Neural progenitor cell (in vitro differentiated cells): ENCODE measurements at places on chromosomes 16 and 17.

GRCh38 chr17:7634384-7634783 is 4.4 kb downstream of the SHBG start:
- H3K36me3 ChIP-seq: no peaks in the 10 kb centered on the region
- no peak overlapping the region for H3K27ac ChIP-seq
- no peaks in the 10 kb centered on the region for H3K27me3 ChIP-seq
- DNase-seq: peak; percentile 77

DNA sequence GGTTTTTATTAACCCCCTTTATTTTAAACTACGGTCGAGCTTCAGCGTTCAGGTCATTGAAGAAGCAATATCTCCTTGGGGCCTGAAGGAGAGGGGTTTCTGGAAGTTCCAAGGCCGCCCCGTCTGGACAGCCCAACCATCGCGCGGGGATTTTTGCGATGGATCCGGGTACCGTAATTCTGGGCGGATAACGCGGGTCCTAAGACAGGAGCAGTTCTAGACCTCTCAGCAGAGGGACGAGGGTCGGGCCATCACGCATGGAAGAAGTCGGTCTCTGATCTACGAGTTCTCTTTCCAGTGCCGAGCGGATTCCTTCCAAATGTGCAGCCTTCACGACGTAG is 3.6 kb downstream of the BORCS6 start:
- H3K27ac ChIP-seq: no peak overlapping the region
- peaks cover 10% of the 10 kb centered on the region for H3K4me1 ChIP-seq
- peaks cover 21% of the 10 kb centered on the region for H3K27me3 ChIP-seq
- H3K36me3 ChIP-seq: no peaks in the 10 kb centered on the region

DNA sequence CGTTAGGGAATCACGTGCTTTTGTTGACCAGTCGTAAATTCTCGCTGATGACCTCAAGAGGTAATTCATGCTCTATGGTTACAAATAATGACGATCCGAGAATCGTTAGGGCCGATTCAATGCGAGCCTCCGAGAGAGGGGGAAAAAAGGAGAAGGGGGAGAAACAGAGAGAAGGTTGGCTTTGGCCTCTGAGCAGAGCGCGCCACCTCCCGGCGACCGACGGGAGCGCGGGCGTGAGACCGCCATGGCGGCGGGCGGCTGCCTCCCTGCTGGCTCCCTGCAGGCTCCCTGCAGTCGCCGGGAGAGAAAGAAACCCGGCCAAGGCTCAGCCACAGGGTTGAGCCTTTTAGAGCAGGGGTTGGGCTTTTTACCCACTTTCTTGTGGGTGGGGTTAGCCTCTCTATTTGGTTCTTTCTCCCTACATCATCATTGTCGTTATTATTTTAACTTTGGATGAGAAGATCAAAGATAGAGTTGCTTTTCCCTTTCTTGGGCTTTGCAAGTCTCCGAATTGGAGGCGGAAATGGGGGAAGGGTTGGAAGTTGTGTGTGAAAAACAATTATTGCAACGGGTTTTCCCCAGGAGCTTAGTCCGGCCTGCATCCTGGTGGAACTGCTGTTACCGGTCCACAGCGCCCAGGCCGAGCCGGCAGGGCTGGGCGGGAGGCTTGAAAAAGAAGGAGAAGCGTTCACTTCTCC is 410 bp upstream of the HOXB5 start:
- H3K4me3 ChIP-seq: no peak overlapping the region
- DNase-seq: peak; percentile 87
- H3K36me3 ChIP-seq: no peaks in the 10 kb centered on the region
- H3K27me3 ChIP-seq: peaks cover 100% of the 10 kb centered on the region

DNA sequence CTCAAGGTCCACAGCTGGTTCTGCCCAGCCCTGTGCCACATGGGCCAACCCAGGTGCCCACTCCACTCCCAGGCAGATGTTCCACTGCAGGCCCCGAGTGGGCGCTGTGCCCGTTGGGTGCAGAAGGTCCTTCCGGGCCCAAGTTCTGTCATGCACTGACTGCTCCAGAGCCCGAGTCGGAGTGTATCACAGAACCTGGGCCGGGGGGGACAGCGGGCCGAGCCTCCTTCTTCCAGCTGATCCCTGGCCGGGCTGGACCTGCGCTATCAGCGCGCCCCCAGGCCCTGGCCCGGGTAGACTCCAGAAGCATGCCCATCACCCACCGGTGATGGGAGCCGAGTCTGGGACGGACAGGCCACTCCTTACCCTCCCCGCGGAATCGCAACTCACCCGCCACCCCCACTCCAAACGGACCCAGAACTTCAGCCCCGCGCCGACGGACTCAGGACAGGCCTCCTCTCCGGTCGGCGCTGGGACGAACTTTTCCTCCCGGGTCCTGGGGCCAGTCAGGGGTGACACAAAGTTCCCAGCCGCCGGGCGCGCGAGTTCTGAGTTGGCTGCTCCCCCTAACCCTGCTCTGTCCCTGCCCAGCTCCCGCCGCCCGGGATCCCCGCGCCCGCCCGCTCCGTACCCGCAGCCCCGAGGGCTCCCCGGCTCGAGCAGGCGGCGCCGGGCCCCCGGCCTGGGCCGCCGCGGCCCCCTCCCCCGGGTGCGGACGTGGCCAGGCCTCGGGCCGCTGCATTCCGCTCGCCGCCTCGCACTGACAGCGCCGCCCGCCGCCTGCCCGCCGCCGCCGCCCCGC is at the start of gene COPZ2:
COPZ2 (minus strand) TSS at position 762 of the 802 bp plus-strand sequence; CDS start at position 742, 20 bp downstream.
- H3K4me1 ChIP-seq: peaks cover 3% of the 10 kb centered on the region
- peaks cover 61% of the 10 kb centered on the region for H3K27me3 ChIP-seq
- H3K36me3 ChIP-seq: no peaks in the 10 kb centered on the region

GRCh38 chr17:63442074-63442473 is 4.0 kb downstream of the CYB561 start:
- peaks cover 3% of the 10 kb centered on the region for H3K4me1 ChIP-seq
- no peak for DNase-seq
- H3K36me3 ChIP-seq: no peaks in the 10 kb centered on the region
- no peak overlapping the region for H3K27ac ChIP-seq

GRCh38 chr17:68612209-68612922 is 11.2 kb upstream of the FAM20A start:
- H3K4me3 ChIP-seq: no peak overlapping the region
- no peak overlapping the region for H3K27ac ChIP-seq
- no peak for DNase-seq
- no peaks in the 10 kb centered on the region for H3K27me3 ChIP-seq
- H3K36me3 ChIP-seq: no peaks in the 10 kb centered on the region

DNA sequence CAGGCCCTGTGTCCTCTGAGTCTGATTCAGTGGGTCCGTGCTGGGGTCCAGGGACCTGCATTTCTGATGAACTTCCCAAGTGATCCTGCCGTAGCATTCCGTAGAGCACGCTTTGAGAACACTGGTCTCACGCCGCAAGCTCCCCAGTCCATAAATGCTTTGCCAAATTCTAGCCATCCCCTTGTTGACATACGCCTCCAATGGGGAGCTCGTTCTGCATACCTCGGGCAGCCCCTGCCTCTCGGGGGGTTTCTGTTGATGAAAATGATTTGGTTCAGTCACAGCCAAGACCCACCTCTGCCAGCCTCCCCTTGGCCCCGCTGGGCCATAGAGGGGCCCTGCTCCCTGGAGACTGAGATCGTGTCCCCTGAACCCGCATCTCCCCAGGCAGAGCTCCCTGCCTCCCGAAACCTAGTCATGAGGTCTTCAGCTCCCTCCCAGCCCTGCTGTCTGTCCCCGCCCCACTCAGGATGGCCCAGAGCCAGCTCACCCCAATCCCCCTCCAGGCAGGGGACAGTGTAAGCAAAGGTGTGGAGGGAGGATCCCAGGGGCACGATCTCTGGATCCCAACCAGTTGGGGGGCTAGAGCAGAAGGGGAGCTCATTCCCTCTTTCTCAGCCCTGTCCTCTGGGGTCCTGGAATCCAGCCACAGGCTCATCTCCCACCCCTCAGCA is 16.2 kb upstream of the SPNS2 start:
- no peaks in the 10 kb centered on the region for H3K27me3 ChIP-seq
- H3K36me3 ChIP-seq: no peaks in the 10 kb centered on the region
- peak; percentile 1 for DNase-seq
- no peak overlapping the region for H3K27ac ChIP-seq
- H3K4me3 ChIP-seq: no peak overlapping the region
- H3K4me1 ChIP-seq: peaks cover 16% of the 10 kb centered on the region

DNA sequence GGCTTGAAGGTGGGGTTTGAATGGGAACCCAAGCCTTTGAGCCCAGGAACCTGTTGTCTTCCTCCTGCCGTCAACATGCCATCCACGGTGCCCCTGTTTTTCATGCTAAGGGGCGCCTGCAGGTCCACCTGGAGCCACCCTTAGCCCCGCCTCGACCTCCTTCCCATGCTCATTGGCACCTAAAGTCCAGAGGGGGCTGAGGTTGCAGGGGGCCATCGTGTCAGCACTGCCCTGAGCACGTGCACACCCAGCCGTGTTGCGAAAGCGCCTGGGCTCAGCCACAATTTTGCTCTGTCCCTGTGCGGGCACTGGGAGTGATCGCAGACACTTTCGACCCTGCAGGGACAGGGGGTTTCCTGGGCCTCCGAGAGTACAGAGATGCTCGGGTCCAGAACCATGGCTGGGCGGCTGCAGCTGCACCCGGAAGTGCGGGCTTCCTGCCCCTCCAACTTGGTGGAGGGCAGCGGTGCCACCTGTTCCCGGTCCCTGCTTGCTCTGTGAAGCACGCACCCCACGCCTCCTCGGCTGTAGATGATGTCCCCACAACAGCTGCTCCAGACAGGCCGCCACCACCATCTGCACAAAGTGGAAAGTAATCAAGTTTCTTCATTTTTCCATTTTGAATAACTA is 454.7 kb downstream of the CDH8 start:
- H3K4me3 ChIP-seq: no peak overlapping the region
- H3K27me3 ChIP-seq: no peaks in the 10 kb centered on the region
- no peaks in the 10 kb centered on the region for H3K36me3 ChIP-seq
- H3K27ac ChIP-seq: no peak overlapping the region
- DNase-seq: no peak

- DNase-seq: peak; percentile 10
- peak overlapping the region; percentile 69 for H3K4me3 ChIP-seq
- H3K27ac ChIP-seq: no peak overlapping the region
- no peaks in the 10 kb centered on the region for H3K36me3 ChIP-seq
- H3K4me1 ChIP-seq: peaks cover 19% of the 10 kb centered on the region
- H3K27me3 ChIP-seq: no peaks in the 10 kb centered on the region
Observed at GRCh38 chr17:18259621-18260331, 686 bp upstream of the MIEF2 start.

GRCh38 chr17:57679356-57679755 is 65.7 kb downstream of the CCDC182 start:
- no peak overlapping the region for H3K4me3 ChIP-seq
- H3K27ac ChIP-seq: no peak overlapping the region
- H3K27me3 ChIP-seq: no peaks in the 10 kb centered on the region
- DNase-seq: no peak

GRCh38 chr16:89096768-89097391 is 3.2 kb downstream of the ACSF3 start:
- H3K27ac ChIP-seq: no peak overlapping the region
- peaks cover 28% of the 10 kb centered on the region for H3K27me3 ChIP-seq
- DNase-seq: no peak
- no peak overlapping the region for H3K4me3 ChIP-seq
- H3K36me3 ChIP-seq: no peaks in the 10 kb centered on the region

DNA sequence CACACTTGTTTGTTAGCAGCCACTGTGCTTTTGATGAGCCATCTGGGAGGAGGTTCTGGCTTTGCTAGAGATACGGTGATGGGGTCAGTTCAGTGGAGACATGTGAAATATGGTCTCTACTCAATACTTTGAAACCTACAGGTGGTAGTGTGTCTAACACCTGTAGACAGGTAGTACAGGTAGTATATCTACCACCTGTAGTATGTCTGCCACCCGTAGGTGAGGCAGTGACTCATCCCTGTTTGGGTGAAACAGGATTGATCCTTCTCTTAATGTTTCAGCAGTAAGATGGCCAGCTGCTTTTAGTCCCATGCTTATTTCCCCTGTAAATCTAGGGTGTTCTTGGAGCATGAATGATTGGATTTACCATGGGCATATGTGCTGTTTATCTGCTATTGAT is 240.8 kb downstream of the SNX29 start:
- H3K27me3 ChIP-seq: no peaks in the 10 kb centered on the region
- H3K27ac ChIP-seq: no peak overlapping the region
- DNase-seq: no peak
- H3K4me3 ChIP-seq: no peak overlapping the region
- H3K36me3 ChIP-seq: no peaks in the 10 kb centered on the region

DNA sequence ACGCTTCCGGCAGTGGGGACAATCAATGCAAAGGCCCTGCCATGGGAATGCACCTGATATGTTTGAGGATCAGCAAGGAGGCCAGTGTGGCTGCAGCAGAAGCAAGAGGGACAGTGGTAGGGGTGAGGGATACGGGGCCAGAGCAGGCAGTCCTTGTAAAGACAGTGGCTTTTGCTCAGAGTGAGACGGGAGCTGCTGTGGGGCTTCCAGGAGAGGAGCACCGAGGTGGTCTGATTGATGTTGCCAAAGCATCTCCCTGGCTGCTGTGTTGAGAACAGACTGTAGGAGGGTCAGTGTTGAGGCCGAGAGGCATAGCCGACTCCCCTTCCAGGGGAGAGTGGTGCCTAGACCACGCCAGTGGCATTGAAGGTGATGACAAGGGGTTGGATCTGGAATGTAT is 11.4 kb upstream of the SPNS2 start:
- H3K27me3 ChIP-seq: no peaks in the 10 kb centered on the region
- no peak overlapping the region for H3K4me3 ChIP-seq
- no peaks in the 10 kb centered on the region for H3K36me3 ChIP-seq

DNA sequence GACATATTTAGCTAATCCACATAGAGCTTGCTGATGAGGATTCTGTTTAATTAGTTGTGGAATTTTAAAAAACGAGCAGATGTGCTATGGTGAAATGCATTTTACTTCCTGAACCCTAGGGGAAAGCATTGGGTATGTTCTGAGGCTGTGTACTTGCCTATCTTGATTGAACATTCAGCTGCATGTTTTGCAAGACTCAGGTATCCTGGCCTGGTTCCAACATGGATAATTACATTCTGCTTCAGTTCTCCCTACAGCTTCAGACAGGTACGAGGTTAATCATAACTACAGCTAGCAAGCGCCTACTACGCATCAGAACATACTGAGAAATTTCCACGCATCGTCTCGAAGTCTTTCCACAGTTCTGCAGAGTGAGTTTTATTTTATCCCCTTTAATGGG is 77.0 kb downstream of the HS3ST2 start:
- H3K36me3 ChIP-seq: no peaks in the 10 kb centered on the region
- no peak overlapping the region for H3K27ac ChIP-seq
- DNase-seq: no peak
- no peaks in the 10 kb centered on the region for H3K4me1 ChIP-seq
- H3K4me3 ChIP-seq: no peak overlapping the region

DNA sequence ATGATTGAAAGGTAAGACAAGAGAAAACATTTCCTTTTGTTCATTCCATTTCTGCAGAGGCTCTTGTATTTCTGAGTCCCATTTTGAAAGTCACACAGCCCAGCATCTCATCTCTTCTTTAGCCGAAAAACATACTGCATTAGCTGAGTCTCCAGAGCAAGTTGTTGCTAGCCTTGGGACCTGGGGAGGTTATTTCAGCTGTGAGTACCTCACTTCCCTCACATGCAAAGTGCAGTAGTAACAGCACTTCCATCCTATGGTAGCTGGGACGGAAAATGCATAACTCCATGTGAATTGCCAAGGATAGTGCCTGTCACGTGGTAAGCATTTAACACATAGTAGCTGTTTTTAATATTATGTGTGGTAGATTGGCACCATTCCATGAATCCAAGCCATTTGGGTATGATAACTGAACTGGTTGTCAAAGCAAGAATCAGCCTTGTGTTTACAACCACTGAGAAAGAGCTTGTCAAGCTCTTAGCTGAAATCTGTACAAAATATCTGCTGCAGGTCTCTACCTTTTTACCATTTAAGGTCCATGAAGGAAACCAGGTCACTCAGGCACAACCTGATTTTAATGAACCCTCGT is 345.7 kb downstream of the CDH13 start:
- H3K27me3 ChIP-seq: no peaks in the 10 kb centered on the region
- H3K4me3 ChIP-seq: no peak overlapping the region
- H3K36me3 ChIP-seq: no peaks in the 10 kb centered on the region
- peaks cover 12% of the 10 kb centered on the region for H3K4me1 ChIP-seq

GRCh38 chr16:56606071-56606475 is 2.3 kb upstream of the MT2A start:
- H3K4me3 ChIP-seq: no peak overlapping the region
- no peak for DNase-seq
